Activated CD4-positive, alpha-beta T cell treated with anti-CD3 and anti-CD28 coated beads for 36 hours (primary cell): ENCODE measurements at places on chromosomes 1 and 21. TPM values are rescaled to one million over a fixed set of nuclear protein-coding genes. Genes with fewer than 3 reads are reported as not detected.

DEDD gene
- total RNA-seq, result 33.9 TPM

PTGER3 gene
- total RNA-seq, result not detected

GRCh38 chr1:60865166-60865565, 217.2 kb upstream of the NFIA start:
- DNase-seq, result no peak

TNNI3K gene
- 0.59 TPM for total RNA-seq

DNA sequence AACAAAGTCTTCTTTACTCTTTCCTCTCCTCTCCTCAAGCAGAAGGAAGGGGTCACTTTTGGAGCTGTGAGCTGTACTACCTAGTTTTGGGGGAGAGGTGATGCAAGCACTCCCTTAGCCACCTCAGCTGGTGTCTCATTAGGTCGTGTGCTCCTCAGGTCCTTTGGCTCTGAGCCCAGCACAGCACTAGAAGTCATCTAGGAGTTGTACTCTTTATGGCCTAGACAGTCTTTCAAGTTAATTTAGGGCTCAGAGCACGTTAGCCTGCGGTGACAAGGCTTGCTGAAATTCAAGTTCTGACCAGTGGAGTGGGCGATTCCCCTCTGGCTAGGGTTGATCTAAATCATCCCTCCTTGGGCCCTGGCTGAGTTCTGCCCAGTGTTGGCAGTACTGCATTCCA, 48.0 kb upstream of the WDR26 start:
- DNase-seq, result no peak

- DNase-seq, result peak; percentile 74
Measured at GRCh38 chr1:23177438-23178380, 9.1 kb upstream of the LUZP1 start.

GRCh38 chr1:225454733-225455132, 26.9 kb upstream of the LBR start:
- DNase-seq, result peak; percentile 91

- DNase-seq, result no peak
Measured at GRCh38 chr1:191452586-191452985, 705.7 kb upstream of the RGS18 start.

KRTAP7-1 gene
- not detected for total RNA-seq

DNA sequence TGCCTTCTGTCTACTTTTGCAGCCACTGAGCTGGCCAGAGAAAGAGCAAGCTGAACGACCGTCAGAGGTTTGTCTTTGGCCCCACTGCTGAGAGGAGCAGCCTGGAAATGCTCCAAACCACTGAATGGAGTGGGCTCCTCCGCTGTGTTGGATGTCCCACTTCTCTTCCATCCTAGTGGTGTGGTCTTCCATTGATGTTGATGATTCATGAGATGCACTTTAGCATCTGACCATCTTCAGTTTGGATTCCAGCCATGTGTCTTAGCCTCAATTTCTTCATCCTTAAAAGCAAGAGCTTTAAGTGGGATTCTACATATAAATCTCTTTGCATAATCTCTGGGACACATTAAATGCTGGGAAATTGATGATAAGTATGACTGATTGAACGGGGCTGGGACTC, 276.9 kb downstream of the SIPA1L2 start:
- no peak for DNase-seq

GRCh38 chr1:153362187-153362775, 4.6 kb downstream of the S100A9 start:
- no peak for DNase-seq

DNA sequence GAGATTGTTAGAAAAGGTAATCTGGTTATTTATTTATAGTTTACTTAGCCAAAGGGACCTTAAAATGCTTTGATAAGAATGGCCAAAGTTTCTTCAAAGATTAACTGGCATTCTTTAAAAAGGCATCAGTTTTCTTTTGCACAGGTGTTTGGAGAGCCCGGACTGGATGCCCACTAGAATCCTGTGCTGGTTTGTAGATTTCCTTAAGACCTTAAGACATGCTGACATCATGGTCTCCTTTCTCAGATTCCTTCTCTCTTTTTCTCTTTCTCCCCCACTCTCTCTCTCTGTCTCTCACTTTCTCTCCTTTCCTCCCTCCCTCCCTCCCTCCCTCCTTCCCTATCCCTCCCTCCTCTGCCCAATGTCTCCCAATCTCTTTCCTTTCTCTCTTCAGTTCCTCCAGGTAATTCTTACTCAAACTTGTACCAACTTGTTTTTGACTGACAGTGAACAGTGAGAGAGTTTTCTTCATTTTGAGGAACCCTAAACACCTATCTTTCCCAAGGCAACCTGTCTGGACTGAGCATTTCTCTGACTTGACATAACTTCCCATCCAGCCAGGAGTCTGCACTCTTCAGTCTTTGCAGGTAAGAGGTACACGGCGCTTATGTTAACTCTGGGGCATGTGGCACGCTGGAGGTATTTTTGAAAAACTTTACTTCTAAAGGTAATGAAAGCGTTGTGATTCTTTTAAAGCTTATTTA, at the start of gene KCNJ15:
KCNJ15 (plus strand) TSS at position 393 of the 704 bp plus-strand sequence. CDS start 42,271 bp downstream, outside the sequence.
- DNase-seq, result no peak

GPR137B gene
- 5.6 TPM for total RNA-seq

LRRIQ3 gene
- 1.9 TPM for total RNA-seq

GRCh38 chr1:167770127-167770526, 48.3 kb downstream of the MPZL1 start:
- DNase-seq, result no peak

GRCh38 chr1:205715628-205716027, 34.4 kb downstream of the NUCKS1 start:
- DNase-seq, result no peak

DNA sequence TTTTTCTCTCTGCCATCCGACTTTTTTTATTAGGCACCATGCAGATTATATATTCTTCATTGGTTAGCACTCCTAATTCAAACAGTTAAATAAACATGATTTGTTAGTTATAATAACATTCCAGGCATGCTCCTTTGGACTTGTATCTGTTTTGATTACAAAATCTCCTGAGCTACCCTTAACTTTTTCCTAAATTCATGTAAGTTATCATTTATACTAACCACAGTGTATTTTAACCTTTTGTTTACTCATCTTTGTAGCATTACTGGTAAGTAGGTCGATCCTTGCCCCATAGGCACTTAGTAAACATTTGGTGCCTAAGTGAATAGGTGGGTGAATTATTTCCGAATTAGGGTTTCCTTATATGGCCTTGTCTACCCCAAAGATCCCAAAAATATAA, 43.8 kb downstream of the MIER1 start:
- no peak for DNase-seq

DNA sequence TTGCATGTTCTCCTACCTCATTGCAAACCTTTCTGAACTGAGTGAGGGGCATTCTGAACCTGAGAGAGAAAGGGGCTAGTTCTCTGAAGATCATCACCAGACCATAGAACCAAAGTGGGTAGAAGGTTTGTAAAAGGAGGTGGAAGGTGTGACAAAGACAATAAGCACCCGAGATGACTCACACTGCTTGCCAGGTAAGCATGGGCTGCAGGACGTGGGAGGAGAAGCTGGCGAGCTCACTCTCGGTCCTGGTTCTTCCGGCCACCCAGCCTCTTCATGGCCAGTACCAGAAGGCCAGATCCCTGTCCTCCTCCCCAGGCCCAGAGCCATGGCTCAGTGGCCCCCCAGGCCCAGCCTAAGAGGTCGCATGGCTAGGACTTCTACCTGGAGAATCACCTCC, 128.3 kb downstream of the TMEM53 start:
- no peak for DNase-seq

ITGB2 gene
- 250 TPM for total RNA-seq

EVA1C gene
- 10.4 TPM for total RNA-seq

DNA sequence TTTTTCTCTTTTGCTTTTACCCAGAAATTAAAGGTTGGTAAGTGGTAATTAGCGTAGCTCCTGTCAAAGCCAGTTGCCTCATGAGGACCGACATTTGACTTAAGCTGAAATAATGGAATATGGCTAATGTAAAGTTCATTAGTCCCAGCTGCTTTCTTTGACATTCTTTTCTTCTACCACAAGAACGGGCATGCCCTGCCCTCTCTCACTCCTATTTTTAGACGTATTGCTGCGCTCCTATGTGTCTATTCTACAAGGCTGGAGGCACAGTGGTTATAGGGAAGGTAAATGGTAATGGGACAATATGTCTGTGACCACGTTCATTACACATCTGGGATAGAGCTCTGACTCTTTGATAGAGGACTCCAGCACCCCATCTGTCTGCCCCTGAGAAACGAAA, 6.8 kb downstream of the CORT start:
- no peak for DNase-seq

DNA sequence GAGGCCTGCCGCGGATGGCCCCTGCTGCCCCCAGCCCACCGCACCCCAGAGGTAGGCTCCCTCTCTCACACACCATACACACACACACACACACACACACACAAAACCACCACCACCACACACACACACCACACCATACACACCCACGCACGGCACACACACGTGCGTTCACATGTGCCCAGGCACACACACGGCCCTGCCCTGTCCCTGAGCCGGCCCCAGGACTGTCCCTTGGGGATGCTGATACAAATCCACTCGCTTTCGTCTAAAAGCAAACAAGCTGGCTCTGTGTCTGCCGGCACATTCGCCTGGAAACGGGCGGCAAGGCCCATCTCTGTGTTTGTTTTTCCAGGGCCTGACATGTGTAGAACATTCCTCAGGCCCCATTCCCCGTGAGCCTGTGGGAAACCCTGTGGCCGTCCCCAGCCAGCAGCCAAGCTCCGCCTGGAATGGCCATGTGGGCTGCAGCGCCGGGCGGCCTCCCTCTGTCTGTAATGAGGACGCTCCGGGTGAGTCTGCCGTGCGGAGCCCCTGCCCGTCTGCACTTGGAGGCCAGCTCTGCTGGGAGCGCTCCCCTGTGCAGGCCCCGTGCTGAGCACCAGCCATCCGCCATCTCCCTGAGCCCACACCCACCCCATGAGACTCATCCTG, 67.4 kb downstream of the DMRTB1 start:
- DNase-seq, result no peak

GRCh38 chr1:33219886-33220661, 36.2 kb upstream of the ZNF362 start:
- no peak for DNase-seq

DNA sequence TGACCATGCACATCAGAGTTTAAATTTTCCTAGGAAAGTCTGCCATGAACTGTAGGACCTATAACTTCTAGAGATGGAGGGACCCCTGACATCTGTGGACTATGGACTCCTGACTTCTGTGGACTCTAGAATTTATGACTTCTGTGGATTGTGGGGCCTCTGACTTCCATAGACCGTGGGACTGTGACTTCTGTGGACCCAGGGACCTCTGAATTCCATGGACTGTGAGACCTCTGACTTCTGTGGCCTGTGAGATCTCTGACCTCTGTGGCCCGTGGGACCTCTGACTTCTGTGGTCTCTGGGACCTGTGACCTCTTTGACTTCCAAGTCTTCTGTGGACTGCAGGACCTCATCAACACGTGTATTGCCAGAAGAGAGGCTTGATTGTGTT, 36.7 kb downstream of the PEX14 start:
- no peak for DNase-seq

DNA sequence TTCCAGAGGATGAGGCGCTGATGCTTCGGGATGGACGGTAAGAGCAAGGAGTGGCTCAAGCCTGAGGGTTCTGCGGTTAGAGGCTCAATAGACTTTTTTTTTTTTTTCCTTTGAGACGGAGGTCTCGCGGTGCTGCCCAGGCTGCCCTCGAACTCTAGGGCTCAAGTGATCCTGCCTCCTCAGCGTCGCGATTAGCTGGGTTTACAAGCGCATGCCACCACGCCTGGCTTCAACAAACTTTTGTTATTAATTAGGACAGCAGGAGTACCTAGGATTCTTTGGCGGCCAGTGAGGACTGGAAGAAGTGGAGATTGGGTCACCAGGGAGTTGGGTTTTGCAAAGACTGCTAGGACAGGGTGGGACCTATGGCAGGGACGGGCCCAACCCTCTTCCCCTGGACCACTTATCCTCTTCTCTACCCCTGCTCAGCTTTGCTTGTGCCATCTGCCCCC, 587 bp downstream of the SCNM1 start:
- peak; percentile 37 for DNase-seq

DNA sequence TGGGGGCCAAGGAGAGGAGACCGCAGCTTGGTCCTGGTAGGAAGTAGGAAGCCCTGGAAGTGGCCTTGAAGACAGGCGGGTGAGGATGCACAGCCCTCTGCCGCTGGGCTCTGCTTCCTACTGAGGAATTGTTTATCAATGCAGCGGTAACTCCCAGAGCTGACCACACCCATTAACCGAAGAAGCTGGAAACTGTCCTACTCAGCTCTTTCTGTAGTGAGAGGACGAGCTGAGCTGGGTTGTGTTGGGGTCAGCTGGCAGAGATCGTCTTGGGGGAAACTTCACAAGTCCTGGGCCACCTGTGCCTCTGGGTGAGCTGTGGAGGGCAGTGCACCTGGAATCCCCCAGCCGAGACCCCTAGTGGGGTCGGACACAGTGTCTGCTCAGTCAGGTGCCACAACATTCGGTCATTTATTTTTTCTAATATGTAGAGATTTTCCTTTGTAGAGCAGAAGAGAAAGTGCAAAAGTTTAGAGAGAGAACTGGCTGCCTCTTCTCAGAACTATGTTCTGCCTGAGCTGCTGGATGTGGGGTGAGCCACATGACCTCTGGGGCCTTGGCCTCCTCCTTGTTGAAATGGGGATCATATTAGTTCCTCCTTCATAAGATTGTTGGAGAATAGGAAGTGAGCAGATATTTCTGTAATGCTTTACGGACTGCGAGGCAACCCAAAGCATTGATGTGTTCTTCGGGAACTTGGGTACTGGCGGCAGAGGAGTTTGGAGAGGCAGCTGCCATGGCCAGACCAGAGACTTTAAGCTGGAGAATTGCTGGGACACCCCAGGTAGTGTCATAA, 3.6 kb downstream of the NECAP2 start:
- DNase-seq, result no peak

BCL2L15 gene
- total RNA-seq, result 1.3 TPM

TPTE gene
- total RNA-seq, result not detected

GRCh38 chr1:181640956-181641355, 157.6 kb downstream of the CACNA1E start:
- no peak for DNase-seq

DNA sequence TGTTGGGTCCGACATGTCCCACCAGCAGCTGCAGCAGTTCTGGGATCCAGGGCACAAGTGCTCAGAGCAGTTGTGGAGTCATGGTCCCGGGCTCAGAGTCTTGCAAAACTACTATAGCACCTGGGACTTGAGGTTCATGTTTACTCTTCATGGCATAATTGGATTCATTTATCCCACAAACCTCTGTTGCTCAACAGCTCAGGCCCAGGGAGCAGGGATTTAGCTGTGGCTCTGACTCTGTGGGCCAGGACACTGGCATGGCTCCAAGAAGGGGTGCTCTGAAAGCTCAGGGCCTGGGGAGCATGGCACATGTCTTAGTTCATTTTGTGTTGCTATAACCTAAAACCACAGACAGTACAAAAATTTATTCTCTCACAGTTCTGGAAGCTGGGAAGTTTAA, 626.7 kb upstream of the ADGRL2 start:
- no peak for DNase-seq

ITLN2 gene
- not detected for total RNA-seq
